ENCODE measurements at places on chromosomes 2 and 18.
A peak's percentile ranks its signal among the peaks of the same experiment; 100 is the strongest.

DNA sequence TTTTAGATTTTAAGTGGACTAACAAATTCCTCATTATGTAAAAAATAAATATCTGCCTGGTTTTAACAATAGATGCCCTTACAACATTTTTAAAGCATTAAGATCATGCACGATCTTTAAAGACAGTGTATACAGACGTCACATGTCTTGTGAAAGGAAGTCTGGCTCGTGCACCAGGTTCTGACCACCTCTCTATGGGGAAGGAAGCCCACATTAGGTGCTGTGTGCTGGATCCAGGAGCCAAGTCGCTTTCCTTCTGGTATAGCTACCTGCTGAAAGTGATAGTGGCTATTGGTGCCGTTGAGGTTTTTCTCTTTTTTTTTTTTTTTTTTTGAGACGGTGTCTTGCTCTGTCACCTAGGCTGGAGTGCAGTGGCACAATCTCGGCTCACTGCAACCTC, 116.5 kb downstream of the NCK2 start:
- no peak for DNase-seq

GRCh38 chr2:17000184-17000482, 334.5 kb upstream of the CYRIA start:
- no peak for DNase-seq

- DNase-seq = no peak
These were observed 22.6 kb downstream of the ALMS1 start for GRCh38 chr2:73408198-73408597.

DNA sequence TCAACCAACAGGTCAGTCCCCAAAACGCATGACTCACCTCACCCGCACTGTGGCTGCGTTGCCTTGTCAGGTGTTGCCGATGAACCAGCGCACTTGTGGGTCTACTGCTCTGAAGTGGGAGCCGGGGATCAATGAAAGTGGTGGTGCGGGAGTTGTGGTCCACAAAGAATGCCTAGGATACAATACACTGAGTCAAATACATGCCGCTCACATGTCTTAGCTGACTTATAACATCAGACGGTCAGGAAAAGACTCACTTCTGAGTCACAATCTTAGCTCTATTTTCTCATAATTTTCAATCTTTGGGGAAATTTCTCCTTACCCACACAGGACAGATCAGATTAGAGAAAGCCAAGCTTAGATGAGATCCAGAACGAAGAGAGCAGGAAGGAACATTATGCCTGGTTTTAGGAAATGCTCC, 107.1 kb upstream of the STK17B start:
- DNase-seq = peak; percentile 94

DNA sequence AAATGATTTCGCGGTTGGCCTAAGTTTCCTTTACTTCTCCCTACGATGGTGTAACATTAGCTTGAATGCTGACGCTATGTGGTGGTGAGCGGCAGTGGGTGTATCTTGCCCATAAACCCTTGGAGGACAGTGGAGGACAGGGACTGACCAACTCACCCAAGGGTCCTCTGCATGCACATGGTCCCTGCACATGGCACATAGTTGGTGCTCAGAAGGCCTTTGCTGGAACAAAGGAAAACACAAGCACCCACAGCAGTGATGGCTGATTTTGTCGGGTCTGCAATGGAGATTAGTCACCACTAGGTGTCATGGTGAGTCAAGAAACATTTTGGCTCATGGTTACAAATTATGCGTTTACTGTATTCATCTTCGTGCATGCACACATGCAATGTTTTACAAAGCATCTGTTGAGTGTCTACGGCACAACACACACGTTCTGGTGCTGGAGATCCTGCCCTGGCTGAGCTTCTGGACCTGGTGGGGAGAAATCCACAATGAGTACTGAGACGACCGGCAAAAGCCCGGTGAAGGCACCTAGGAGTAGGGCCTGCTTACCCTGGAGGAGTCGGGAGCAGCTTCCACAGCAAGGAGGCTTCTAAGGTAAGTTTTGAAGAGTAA, 44.0 kb downstream of the PDCL3 start:
- peak; percentile 30 for DNase-seq

- DNase-seq = no peak
These were observed 47.3 kb downstream of the LDLRAD4 start for GRCh38 chr18:13265911-13266217.

- peak; percentile 8 for DNase-seq
These were observed 1.6 kb downstream of the CCDC88A start for GRCh38 chr2:55418072-55418471.

GRCh38 chr2:59391896-59392295, 1150.8 kb upstream of the FANCL start:
- DNase-seq = no peak

DNA sequence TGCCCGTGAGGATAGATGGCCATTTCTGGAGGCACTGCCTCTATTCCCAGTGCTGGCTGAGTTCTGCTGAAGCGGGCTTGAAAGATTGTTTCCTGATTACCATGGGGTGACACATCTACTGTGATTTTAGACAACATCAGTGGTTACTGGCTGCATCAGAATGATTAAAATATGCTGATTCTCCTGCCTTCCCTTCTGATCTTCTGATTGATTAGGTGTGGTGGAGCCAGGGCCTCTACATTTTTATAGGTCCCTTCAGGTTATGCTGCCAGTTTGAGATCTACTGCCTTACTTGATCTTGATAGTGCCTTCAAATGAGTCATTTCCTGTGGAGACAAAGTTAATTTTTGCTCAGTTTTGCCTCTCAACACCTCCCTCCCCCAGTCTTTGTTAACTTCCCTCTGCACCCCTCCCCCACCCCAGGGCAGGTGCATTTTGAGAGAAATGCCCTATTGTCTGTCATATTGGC, 31.6 kb upstream of the SNORC start:
- peak; percentile 22 for DNase-seq

- no peak for DNase-seq
These were observed 722.5 kb downstream of the SOCS6 start for GRCh38 chr18:71011389-71011788.

DNA sequence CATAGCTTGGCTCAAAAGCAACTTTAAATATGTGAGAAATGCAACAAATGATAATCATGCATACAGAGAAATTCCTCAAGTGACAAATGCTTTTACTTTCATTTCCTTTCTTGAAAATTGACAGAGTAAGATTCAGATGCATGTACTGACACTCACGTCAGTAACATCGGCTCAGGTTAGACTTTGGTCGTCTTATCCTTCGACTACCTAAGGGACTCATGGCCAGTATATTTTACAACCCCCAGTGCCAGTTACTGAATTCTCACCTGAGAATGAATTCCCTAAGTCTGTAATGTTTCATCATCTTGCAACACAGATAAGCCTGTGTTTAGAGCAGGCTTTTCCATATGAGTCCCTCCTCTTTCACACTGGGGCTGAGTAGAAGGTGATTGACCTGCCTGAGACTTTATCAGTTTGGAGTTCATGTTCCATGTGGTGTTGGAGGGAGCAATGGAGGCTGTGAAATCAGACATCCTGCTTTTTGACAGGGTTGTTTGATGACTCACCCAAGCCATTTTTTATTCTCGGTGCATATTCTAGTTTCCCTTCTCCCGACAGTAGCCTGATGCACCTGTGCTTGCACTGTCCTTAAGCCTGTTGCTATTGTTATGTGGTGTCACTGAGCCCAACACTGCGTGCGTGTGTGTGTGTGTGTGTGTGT, 30.5 kb upstream of the ATP8B1 start:
- peak; percentile 43 for DNase-seq

GRCh38 chr18:34734056-34734455, 24.0 kb downstream of the DTNA start:
- DNase-seq = no peak

DNA sequence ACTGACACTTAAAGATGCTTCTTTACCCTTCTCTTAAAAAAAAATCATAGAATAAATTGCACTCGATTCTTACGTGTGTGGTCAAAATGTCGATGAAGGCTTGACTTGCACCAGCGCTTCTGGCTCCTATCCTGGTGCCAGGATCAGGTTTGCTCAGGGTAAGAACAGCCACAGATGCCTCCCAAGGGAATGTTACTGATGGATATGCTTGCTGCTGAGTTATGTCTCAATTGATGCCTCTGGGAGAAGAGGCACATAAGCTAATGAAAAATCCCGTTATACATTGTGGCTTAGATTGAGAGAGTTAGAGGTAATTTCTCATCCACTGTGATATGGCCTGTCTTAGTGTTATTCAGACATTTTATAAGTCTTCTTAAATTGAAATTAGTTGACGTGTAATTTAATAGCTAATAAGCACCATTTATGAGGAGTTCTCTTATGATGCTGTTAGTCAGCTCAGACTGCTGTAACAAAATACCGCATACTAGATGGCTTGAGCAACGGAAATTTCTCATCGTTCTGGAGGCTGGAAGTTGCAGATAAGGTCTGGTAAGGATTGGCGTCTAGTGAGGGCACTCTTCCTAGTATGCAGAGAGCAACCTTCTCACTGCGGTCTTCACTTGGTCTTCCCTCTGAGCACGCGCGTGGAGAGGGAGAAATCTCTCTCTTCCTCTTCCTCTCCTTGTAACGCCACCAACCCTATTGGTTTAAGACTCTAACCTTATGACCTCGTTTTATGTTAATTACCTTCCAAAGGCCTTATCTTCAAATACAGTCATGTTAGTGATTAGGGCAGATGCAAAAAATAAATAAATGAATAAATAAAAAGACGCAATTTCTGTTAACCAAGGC, 116.6 kb upstream of the NOSTRIN start:
- DNase-seq = no peak

Measured in fibroblast of skin of right biceps (primary cell).